ENCODE measurements at places on chromosomes 5 and 9.

GRCh38 chr9:85898332-85898731 lies 42.6 kb upstream of the NAA35 start:
- DNase-seq, result no peak

DNA sequence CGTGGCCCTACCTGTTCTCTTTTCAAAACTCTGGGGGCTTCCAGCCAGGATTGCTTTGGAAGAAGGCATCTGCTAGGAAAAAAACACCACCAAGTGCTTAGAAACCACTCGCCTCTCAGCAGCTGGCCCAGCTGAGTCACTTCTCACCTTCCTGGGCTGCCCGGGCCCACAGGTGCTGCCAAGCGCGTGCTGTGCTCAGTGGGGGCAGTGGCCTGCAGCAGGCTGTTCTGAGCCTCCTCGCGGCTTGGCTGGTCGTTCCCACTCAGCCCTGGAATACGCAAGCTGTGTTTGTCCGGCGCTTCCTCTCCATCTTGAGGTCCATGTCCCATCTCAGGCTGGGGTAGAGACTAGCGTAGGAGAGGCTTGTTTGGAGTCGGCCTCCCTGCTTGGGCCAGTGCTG lies 102.5 kb upstream of the FCN2 start:
- no peak for DNase-seq

DNA sequence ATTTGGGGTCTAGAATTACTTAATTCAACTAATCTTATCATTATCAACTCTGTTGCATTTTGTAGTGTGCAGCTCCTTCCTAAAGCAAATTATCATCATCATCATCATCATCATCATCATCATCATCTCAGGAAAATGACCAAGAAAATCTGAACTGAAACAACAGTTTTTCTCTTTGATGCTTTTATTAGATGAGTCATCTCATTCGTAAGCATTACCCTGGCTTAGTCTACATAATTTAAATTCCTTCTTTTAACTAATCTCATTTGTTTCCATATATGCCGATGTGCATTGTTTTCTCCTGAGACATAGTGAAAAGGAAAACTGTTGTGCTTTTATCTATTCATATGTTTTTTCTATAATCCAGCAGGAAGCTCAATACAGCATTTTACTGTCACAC lies 173.0 kb upstream of the PDE4D start:
- no peak for DNase-seq

GRCh38 chr9:37904445-37905130 lies 661 bp upstream of the SLC25A51 start:
- no peak for DNase-seq

DNA sequence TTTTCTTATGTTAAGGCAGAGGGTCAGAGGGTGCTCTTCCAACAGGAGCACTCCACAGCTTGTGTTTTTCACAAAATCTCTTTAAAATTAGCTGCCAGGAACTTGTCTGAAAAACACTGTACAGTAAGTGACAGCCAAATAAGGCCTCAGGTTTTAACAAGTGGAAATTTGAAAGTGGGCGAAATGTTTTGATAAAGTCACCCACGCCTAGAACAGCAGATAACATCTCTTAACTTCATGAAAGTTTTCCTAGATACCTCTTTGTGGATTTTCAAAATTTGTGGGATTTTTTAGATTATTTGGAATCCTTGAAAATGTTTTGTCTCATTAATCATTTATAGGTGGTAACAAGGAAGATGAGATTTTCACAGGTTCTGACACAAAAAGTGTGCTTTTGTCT lies 121.3 kb downstream of the PDE4D start:
- DNase-seq, result no peak

GRCh38 chr9:127380479-127380878 lies 16.5 kb upstream of the SLC2A8 start:
- no peak for DNase-seq

DNA sequence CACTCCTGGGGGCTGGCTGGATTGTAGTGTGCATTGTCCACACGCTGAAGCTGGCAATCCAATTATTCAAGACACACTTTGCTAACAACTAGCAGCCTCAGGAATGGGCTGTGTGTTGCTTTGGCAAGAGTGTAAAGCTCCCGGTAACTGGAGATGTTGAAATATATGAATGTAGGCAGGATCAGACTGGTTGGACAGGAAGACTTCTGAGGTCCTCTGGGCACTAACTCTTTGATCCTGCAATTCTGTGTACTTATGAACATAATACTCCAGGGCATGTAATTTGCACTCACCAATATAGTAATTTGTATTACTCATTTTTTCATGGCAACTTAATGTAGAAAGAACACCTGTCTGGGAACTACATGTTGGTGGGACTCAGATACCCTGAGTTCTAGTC lies 106.7 kb upstream of the SLC28A3 start:
- DNase-seq, result no peak

DNA sequence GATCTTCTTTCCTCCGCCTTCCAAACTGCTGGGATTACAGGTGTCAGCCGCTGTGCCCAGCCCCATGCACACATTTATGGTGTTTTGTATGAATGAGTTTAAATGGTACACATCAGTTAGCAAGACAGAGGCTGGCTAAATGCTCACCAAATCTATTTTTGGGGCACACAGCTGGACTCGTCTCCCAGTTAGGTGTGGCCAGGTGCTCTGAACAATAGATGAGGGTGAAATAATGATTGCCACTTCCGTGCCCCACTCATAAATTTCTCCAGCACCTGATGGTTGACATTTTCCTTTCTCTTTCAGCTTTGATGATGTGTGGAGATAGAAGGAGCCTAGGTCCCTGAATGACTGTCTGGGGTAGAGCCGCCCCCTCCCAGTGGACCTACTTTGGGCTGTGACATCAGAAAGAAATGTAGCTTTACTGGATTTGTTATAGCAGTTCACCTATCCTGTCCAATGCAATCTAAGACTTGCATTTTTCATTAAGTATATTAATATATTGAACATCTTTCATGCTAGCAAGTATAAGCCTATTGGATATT lies 8.6 kb upstream of the RAPGEF1 start:
- DNase-seq, result no peak

- no peak for DNase-seq
Observed at GRCh38 chr9:106419829-106420228, 443.1 kb upstream of the ZNF462 start.

DNA sequence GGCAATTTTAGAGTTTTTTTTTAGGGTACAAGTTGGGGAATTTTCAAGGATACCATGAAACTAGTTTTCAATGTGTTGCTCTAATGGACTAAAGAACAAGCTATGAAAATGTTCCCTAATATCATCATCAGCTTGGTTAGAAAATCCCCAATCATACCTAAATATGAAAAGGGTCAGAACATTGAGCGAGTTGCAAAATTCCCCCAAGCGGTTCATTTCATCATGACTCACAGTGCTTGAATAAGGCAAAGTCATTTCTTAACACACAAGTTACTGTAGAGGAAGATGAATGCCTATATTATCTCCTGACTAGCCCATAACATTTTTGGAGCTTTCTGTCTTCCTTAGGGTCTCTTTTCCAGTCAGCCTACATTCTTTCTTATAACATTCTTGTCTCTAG lies 62.7 kb downstream of the ST8SIA4 start:
- DNase-seq, result no peak

GRCh38 chr5:102867992-102868662 lies 113.0 kb downstream of the PAM start:
- no peak for DNase-seq

DNA sequence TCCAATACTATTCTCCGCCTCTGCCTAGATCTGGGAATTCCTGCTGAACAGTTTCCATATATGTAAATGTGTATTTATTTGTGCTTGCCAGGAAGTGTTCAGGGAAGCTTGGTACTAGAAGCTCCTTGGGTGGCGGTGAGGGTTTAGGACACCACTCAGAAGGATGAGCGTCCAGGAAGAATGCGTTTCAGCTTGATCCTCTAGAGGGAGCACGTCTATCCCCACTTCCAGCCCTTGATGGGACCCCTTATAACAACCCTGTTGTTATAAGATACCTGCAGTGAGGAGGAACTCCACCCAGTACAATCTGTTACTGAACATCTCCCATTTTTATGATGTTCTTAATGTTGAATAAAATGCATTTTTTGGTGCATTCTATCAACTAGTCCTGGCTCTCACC lies 88.9 kb downstream of the CYFIP2 start:
- DNase-seq, result no peak

DNA sequence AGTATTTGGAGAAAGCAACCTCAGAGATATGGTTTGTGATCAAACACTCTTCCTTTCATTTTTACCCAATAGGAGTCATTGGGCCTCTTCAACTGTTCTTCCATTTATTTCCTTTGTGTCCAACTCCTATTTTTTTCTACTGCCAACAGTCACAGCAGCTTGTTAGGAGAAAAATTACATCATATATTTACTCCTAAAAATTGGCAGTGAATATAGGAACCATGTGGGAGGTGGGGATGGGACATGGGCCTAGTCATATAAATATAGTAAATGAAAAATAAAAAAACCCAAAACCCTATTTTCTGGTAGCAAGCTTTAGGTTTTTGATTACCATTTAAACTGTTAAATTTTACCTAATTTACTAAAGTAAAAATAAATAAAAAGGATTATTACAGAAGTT lies 134.9 kb upstream of the MPDZ start:
- DNase-seq, result no peak

- no peak for DNase-seq
Observed at GRCh38 chr5:150120617-150121447, 34.5 kb upstream of the CSF1R start.

DNA sequence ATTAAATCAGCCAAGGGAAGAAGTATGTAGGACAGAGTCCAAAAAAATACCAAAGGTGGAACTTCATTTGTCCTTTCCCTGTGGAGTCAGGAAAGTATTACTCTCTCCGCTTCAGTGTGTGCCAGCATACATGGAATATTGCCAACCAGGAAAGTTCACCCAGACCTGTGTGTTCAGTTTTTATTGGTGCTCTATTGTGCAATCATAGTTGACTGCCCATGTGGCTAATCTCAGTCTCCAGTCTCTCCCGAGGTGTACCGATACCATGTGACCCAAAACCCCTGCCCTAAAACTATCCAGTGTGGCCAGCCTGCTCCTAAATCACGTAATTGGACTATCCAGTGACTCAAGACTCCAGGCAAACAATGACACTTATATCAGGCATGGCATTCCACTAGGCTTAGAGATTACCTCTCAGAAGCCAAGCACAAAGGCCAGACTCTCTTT lies 38.8 kb downstream of the NFX1 start:
- DNase-seq, result no peak

DNA sequence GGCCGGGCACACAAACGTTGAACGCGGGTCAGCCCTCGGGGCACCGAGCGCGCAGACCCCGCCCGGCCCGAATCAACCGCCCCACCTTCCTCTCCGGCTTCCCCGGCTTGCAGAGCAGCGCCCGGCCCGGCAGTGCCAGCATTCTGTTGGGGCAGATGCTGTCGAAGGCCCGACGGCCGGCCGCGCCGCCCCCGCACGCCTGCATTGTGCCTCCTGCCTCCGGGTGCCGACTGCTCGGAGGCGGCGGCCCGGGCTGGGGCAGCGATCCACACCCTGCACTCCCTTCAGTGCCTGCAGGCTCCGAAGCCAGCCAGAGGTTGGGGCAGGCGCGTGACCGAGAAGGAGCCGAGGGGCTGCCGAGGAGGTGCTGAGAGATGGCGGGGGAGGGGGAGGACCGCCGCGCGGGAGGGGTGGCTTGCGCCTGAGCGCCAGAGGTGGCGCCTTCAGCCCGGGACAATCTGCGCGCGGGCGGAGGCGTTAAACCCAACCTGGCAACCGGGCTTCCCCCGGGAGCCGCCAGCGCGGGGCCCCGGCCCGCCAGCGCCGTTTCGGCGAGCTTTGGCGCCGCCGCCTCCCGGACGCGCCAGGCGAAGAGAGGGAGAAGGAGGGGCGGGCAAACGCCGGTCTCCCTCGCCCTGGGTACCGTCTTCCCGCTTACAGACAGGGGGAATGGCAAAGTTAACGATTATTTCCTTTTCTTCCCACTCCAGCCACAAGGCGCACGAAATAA lies at the start of gene MCIDAS:
Gene MCIDAS, minus strand, starts transcription at position 382 of the 730 bp plus-strand sequence. Its CDS starts 177 bp downstream, at position 205.
- DNase-seq, result peak; percentile 75

GRCh38 chr5:154949781-154950180 lies 8.9 kb downstream of the MRPL22 start:
- no peak for DNase-seq

- DNase-seq, result no peak
Observed at GRCh38 chr5:138386290-138386689, 33.8 kb downstream of the KDM3B start.

DNA sequence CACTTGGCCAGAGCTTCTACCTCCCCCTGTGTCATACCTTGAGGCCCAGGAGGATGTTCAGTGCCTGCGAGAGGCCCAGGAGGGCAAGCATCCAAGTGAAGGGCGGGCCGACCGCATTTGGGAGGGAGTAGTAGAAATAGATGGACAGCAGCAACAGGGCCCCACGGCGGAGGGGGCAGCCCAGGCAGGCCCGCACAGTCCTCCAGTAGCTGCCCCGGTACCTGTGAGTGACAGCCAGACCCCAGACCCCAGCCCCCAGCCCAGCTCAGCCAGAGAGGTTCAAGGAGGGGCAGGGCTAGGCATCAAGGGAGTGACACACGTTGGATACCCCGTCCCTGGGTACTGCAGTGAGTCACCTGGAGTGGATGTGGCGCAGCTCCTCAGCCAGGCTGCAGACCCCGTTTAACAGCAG lies 1.4 kb downstream of the STING1 start:
- DNase-seq, result no peak

DNA sequence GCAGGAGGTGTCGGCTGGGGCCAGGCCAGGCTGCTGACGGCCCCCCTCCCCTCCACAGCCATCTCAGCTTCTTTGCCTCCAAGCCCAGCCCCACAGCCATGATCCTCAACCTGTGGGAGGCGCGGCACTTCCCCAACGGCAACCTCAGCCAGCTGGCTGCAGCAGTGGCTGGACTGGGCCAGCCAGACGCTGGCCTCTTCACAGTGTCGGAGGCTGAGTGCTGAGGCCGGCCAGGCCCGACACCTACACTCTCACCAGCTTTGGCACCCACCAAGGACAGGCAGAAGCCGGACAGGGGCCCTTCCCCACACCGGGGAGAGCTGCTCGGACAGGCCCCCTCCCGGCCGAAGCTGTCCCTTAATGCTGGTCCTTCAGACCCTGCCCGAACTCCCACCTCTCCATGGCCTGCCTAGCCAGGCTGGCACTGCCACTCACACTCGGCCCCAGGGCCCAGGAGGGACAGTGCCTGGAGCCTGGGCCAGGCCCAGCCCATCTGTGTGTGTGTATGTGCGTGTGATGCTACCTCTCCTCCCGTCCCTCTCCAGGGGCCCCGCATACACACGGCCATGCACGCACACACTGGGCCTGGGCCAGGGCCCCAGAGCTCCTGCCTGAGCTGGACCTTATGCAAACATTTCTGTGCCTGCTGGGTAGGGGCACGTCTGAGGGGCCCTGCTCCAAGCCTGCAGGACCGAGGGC lies 19.3 kb downstream of the HK3 start:
- DNase-seq, result no peak

DNA sequence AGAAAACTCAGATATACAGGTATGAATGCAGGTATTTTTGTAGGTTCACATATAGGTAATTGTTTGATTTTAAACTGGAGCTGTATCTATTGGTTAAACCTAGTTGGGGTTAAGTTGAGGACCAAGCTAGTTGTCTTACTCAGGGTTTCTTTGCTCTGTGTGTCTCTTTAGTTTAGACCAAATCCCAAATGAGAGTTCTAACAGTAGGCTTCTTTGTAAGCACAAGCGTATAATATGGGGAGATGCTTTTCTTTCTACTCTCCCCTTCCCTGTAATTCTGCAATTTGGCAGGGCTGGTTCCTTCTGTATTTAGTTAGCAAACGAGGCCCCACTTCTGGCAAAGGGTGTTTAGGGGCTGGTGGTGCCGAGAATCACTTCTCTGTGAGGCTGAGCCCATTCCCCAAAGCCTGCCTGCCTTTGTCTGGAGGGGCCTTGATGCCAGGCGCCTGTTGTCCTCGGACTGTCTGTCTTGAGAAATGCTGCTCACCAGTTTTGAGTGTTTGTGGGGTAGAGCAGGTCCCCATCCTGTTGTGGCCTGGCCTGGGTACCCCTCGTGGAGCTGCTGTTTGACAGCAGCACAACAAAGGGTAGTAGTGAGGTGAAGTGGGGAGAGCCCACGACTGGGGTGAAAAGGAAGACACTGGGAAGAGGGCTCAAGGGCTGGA lies 259.3 kb downstream of the FANCC start:
- no peak for DNase-seq

Data from activated naive CD8-positive, alpha-beta T cell treated with anti-CD3 and anti-CD28 coated beads, Interleukin-2, amount 50 U/mL, for 24 hours (primary cell).